Cortex of kidney (tissue), 1 donor: ENCODE measurements at places on chromosomes 6 and 20.

GRCh38 chr6:131353106-131353505, 217.8 kb downstream of the AKAP7 start:
- DNase-seq: no peak

DNA sequence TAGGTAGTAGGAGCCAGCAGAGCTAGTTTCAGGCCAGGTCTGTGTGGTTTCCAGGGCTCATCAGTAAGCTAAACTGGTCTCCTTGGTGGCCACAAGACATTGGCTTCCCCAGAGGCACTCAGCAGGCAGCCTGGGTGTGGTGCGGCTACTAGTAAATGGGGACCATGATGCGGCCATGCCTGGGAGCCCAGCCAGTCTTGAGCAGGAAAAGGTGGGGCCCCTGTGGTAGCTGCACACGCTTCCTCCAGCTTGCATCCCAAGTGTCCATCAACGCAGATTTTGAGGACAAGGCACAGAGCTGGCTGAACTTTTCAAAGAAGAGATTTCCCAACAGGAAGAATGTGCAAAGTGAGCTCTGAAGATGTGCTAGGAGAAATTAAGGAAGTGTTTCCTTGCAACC, 107.4 kb upstream of the NAA20 start:
- no peak for DNase-seq

DNA sequence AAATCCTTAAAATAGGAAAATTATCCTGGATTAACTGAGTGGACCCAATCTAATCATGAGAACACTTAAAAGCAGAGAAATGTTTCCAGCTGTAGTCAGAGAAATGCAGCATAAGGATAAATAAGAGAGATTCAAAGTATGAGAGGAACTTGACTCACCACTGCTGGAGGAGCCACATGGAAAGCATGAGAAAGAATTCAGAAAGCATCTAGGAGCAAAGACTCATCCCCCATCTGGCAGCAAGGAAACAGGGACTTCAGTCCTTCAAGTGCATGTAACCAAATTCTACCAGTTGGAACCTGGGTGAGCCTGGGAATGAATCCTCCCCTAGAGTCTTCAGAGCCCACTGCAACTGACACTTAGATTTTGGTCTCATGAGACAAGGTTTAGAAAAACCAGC, 33.7 kb downstream of the RNF146 start:
- DNase-seq: no peak

- DNase-seq: no peak
These were observed 78.2 kb upstream of the TBX18 start for GRCh38 chr6:84842525-84843166.

DNA sequence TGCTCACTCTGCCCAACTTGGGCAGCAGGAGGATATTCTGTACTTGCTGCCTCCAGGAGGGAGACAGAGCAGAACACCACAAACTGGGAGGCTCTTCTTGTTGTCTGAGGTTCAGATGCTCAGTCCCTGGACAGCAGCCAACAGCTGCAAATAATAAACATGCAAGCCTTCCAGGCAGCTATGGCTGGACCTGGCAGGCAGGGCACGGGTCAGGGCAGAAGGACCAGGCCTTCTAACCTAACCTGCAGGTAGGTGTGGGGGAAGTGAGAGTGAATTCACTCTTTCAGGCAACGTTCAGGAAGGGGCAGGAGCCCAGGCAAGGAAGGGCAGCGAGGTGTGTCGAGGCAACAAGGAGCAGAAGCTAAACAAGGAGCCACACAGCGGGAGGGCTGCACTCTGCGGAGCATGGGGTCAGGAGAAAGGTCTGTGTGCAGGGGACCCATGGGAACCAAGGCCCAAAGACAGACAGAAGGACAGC, 31.5 kb downstream of the NINL start:
- no peak for DNase-seq
